IgD-negative memory B cell (primary cell): ENCODE measurements at places on chromosomes 7 and 10. TPM values are rescaled to one million over a fixed set of nuclear protein-coding genes. Genes with fewer than 3 reads are reported as not detected.

Gene NPC1L1
- not detected for polyA plus RNA-seq

Gene MPP7
- polyA plus RNA-seq: 2.3 TPM

Gene DENND2A
- polyA plus RNA-seq: not detected

Gene FAM3C
- polyA plus RNA-seq: 50.4 TPM

Gene FFAR4
- polyA plus RNA-seq: not detected

Gene C10orf67
- not detected for polyA plus RNA-seq

Gene SFTPD
- polyA plus RNA-seq: not detected

Gene MEIG1
- 2.4 TPM for polyA plus RNA-seq

Gene OR2A1
- not detected for polyA plus RNA-seq

Gene FAM180A
- polyA plus RNA-seq: not detected

Gene PLAC9
- not detected for polyA plus RNA-seq

Gene STAMBPL1
- polyA plus RNA-seq: 19.0 TPM

Gene FOXL3
- polyA plus RNA-seq: not detected

Gene KCP
- 0.26 TPM for polyA plus RNA-seq

Gene FEZF1
- not detected for polyA plus RNA-seq

Gene ASAH2
- 1.5 TPM for polyA plus RNA-seq

Gene METTL27
- polyA plus RNA-seq: not detected

Gene TRIM74
- 0.66 TPM for polyA plus RNA-seq

Gene MRPS24
- 136 TPM for polyA plus RNA-seq

Gene CYP17A1
- 0.09 TPM for polyA plus RNA-seq
